ENCODE measurements at places on chromosomes 1 and 21.

DNA sequence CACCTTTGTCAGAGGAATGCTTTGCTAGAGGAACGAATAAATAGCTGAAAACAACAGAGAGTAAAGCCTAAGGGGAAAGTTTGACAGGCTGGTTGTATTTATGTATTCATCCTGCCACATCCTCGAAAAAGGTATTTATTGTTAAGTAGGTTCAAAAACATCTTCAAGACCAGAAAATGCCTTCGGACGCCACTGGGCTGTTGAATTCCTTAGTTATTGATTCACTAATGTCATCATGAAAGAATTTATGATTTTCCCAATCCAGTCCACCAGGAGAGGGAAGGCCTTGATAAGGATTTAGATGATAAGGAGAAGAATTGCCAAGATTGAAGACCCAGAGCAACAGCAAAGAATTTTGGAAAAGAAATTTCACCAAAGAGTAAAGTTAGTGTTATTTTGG lies 35.2 kb upstream of the MAB21L3 start:
- DNase-seq, result no peak

- no peak for DNase-seq
Observed at GRCh38 chr21:37615962-37616361, 249.4 kb downstream of the DYRK1A start.

DNA sequence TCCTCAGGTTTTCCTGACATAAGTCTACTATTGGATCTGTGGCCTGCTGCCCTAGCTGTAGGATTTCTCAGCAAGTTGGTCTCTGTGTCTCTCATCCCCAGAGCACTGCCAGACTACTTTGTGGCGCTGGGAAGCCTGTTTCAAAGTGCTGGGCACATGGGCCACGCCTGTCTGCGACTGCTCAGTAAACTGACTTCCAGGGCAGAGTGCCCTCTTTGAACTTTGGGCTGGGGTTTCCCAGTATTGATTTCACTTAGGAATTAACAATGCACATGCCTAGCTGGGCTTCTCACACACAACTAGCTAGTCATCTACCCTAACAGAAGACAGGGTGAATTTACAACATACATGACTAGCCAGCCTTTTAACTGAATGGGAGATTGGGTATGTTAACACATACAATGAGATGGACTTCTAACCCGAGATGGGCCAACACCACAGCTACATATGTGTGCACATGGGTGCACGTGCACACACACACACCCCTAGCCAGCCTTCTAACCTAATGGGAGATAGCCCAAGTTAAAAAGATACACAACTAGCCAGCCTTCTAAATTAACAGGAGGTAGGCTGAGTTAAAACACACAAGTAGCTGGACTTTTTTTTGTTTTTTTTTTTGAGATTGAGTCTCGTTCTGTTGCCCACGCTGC lies 6.9 kb upstream of the TRIM17 start:
- no peak for DNase-seq

GRCh38 chr1:229059671-229060539 lies 211.0 kb upstream of the RAB4A start:
- DNase-seq, result no peak

DNA sequence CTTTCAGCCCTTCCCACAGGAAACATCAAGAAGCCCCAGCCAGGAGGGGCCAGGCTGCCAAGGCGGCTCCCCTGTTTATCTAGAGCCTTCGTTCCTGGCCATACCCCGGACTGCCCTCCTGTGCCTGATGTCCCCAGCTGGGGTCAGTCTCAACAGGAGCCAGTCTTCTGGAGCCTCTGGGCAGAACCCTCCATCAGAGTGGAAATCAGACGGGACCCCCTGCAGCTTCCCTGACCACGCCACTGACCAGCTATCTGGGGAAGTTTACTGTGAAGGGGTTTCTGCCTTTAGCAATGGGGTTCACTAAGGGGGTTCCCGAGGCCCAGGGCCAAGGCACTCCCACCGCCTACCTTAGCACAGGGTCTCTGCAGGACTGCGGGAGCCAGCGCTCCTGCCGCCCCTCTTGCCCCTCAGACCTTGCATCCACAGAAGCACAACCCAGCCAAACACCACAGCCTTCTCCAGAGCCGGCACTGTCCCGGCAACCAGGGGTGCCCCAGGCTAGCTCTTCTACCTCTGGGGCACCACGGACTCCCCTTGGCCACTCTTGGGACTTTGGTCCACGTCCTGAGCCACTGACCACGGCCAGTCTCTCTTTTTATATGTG lies 3.5 kb upstream of the MTFR1L start:
- no peak for DNase-seq

- no peak for DNase-seq
Observed at GRCh38 chr1:38918568-38918967, 23.1 kb downstream of the RHBDL2 start.

DNA sequence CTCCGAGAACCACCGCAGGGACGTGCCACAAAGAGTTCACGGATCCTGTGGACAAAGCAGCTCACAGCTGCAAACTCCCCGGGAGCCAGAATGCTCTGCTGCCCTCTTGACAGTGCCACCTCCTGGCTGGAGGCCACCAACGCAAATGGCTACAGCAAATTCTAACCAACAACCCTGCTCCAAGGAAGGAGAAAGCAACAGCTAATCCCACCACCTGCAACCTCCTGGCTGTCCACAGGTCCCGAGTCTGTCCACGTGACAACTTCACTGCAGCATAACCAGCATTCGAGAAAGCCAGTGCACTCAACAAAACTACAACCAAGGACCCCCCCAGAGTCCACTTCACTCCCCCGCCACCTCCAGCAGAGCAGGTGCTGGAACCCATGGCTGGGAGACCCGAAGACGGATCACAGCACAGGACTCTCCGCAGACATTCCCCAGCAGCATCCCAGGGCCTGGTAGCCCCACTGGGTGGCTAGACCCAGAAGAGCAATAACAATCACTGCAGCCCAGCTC lies 17.3 kb downstream of the POFUT2 start:
- DNase-seq, result no peak

DNA sequence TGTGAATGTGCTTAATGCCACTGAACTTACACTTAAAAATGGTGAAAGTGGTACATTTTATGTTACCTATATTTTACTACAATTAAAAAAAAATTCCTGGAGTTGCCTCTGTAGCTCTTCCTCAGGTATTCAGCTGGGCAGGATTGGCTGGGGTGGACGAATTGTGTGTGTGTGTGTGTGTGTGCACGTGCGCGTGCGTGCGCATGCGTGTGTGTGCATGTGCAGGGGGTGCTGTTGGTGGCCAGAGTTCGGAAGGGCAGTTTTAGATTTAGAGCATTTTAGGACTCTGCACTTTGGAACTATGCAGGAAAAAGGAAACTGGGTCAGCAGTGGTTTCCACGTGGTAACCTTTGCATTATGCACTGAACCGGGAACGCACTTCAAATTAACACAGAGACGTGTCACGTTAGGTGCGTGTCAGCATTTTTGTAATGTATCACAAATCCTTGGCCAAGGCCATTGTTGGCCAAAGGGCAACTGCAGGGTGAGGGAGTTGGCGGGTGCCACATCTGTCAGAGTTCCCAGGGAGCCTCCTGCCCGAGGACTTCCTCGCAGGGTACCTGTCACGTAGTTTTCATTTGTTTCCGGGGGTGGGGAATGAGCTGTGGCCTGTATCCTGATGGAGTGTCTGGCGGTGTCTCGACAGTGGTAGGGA lies 312.8 kb downstream of the CAMTA1 start:
- DNase-seq, result no peak

GRCh38 chr1:29541631-29542030 lies 305.3 kb downstream of the PTPRU start:
- DNase-seq, result no peak

GRCh38 chr1:76374086-76374485 lies 299.5 kb downstream of the ST6GALNAC3 start:
- no peak for DNase-seq

GRCh38 chr1:169204157-169204556 lies 97.7 kb downstream of the ATP1B1 start:
- no peak for DNase-seq

DNA sequence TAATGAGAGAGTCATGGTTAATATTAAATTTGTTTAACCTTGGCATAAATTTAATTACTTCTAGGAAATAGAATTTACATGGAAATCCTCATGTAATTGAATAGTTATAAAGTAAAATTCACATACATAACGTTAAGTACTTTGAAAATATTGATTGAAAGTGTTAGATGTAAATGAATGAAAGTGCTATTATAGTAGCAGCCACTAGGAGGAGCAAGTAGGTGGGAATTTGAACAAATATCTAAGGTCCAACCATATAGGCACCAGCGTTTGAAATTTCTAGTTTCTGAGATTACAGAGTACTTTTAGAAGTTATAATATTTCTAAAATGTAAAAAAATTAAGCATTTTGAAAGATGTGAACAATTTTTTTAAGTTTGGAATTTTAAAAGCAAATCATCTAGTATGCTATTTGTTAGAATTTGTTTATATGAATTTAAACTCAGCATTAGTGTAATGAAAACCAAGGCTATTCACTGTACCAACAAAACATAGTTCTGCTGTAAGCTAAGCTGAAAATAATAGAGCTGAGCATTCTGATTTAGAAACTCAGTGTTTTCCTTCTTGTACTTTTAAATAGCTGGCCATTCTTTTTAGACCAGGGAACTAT lies 3.3 kb downstream of the B3GALT2 start:
- DNase-seq, result peak; percentile 33

DNA sequence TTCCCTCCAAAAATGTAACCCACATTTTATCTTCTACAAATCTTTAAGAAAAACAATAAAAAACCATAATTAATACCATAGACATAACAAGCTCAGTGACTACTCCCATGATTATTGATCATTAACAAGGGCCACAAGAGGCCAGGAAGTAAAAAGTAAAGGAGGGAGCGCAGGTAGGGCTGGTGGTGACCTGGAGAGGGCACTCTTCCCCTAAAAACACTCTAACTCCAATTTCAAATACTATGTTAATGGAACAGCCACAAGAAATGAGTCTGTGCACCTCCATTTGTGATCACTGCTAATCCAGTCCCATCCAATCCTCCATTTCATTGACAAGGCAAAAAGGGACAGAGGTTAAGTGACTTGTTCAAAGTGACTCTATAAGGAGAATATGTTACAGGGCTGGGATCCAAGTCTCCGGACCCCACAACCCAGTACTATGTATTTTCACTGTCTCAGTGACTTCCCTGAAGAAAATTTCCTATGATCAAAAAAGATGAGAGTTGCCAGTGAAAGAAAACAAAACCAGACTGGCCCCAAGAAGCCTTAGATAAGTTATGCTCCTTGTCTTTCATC lies 41.2 kb upstream of the CFAP298 start:
- peak; percentile 24 for DNase-seq

DNA sequence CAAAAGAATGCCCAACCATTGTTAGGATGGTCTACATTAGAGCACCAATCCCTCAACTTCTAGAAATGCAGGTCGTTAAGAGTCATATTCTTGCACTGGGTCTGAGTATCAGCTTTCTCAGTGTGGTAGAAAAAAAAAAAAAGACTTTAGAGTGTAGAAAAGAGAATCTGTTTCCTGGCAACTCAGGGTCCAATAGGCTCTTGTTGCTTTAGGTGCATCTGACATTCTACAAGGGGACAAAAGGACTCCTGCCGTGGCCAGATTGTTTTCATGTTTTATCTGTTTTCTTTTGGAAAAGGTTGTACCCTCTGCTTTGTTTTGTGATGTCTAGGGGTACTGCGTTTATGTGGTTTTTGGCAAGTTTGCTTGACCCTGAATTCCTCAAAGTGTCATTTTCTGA lies 105.4 kb upstream of the KCNK2 start:
- no peak for DNase-seq

- DNase-seq, result no peak
Observed at GRCh38 chr1:93186667-93187066, 6.1 kb downstream of the CCDC18 start.

DNA sequence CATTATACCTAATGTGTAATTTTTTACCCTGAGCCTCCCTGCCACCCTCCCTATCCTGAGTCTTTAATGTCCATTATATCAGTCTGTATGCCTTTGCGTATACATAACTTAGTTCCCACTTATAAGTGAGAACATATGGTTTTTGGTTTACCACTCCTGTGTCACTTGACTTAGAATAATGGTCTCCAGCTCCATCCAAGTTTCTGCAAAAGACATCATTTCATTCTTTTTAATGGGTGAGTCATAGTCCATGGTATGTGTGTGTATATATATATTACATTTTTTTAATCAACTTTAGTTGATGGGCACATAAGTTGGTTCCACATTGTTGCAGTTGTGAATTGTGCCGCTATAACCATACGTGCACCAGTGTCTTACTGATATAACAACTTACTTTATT lies 477.1 kb upstream of the NEGR1 start:
- DNase-seq, result no peak

DNA sequence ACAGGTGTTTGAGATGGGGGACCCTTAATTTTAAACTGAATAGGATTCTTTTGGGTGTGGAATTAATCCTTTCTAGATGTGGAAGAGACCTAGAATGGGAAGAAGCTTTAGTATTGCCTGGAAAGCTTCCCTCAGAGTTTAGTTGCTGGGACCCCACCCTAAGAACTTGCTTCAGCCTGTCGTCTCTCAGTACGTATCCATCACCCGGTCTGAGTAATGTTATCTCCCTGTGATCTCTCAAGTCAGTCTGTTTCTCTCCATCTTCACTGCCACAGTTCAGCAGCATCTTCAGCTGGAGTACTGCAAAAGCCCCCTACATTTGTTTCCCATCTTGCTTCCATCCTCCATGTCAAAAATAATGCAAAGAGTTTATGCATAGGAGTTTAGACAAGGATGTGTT lies 28.9 kb downstream of the CNST start:
- DNase-seq, result no peak

DNA sequence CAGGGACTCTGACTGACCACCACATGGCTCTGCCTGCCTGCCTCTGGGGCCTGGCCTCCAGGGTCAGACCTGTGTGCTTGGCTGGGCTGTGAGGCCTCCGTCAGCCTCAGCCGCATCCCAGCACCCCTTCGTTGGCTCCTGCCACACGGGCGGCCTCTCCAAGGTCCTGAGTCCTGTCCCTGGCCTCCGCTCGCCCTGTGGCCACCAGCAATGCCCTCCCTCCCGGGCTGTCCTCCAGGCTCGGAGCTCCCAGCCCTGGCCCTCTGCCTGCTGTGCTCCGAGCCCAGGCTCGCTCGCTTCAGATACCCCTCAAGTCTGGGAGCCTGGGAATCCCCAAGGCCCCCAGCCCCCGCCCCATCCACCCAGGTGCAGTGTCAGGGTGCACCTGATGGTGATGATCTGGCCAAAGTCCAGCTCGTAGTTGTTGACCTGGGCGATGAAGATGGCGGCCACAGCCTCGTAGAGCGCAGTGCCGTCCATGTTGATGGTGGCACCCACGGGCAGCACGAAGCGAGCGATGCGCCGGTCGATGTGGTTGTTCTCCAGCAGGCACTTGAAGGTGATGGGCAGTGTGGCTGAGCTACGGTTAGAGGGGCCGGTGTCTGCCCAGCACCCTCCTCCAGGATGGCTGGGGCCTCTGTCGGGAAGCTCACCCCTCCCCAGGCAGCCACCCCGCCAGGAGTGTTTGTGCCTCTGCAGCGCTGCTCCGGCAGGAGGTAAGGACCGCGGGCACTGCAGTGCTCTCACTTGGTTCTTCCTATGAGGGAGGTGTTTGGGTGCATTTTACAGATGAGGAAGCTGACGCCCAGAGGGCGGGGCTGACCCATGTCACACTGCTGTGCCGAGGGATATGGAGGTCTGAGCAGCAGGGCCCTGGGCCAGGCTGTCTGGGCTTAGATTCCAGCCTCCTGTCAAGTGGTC lies 28.5 kb downstream of the PODN start:
- DNase-seq, result no peak

GRCh38 chr1:181174861-181175260 lies 86.4 kb downstream of the IER5 start:
- DNase-seq, result no peak

- DNase-seq, result no peak
Observed at GRCh38 chr21:16815243-16815642, 697.6 kb upstream of the CXADR start.

- DNase-seq, result no peak
Observed at GRCh38 chr1:156260896-156261295, 13.0 kb upstream of the PAQR6 start.

GRCh38 chr1:111030590-111030989 lies 66.9 kb upstream of the LRIF1 start:
- DNase-seq, result peak; percentile 35

Measured in Panc1 (cell line).